ENCODE measurements at places on chromosomes 1 and 21. TPM values are rescaled to one million over a fixed set of nuclear protein-coding genes. Genes with fewer than 3 reads are reported as not detected.

Gene TINAGL1
- not detected for total RNA-seq

Gene TSPAN1
- total RNA-seq = 2.3 TPM

Gene TBX15
- 0.69 TPM for total RNA-seq

Gene RGS1
- total RNA-seq = not detected

Gene TDRD5
- total RNA-seq = not detected

Gene C4BPB
- not detected for total RNA-seq

Gene PLA2G2C
- not detected for total RNA-seq

Gene CD5L
- not detected for total RNA-seq

Gene MRAP
- total RNA-seq = not detected

Gene DONSON
- total RNA-seq = 8.5 TPM

Gene OR2W3
- total RNA-seq = 1.8 TPM

Gene ASPM
- 5.9 TPM for total RNA-seq

Gene OR2L13
- total RNA-seq = not detected

Gene NR5A2
- total RNA-seq = 2.0 TPM

Gene SLC19A1
- 53.3 TPM for total RNA-seq

Gene DIO1
- not detected for total RNA-seq

Gene KCNJ9
- 2.0 TPM for total RNA-seq

Gene CNN3
- 383 TPM for total RNA-seq

Gene CBR3
- total RNA-seq = not detected

Gene SELL
- not detected for total RNA-seq

Gene FAM43B
- not detected for total RNA-seq

Gene EYA3
- 25.3 TPM for total RNA-seq
